ENCODE measurements at places on chromosomes 16 and 17.
A peak's percentile ranks its signal among the peaks of the same experiment; 100 is the strongest.

- no peak for DNase-seq
Measured at GRCh38 chr17:71809537-71809936, 311.3 kb upstream of the SOX9 start.

DNA sequence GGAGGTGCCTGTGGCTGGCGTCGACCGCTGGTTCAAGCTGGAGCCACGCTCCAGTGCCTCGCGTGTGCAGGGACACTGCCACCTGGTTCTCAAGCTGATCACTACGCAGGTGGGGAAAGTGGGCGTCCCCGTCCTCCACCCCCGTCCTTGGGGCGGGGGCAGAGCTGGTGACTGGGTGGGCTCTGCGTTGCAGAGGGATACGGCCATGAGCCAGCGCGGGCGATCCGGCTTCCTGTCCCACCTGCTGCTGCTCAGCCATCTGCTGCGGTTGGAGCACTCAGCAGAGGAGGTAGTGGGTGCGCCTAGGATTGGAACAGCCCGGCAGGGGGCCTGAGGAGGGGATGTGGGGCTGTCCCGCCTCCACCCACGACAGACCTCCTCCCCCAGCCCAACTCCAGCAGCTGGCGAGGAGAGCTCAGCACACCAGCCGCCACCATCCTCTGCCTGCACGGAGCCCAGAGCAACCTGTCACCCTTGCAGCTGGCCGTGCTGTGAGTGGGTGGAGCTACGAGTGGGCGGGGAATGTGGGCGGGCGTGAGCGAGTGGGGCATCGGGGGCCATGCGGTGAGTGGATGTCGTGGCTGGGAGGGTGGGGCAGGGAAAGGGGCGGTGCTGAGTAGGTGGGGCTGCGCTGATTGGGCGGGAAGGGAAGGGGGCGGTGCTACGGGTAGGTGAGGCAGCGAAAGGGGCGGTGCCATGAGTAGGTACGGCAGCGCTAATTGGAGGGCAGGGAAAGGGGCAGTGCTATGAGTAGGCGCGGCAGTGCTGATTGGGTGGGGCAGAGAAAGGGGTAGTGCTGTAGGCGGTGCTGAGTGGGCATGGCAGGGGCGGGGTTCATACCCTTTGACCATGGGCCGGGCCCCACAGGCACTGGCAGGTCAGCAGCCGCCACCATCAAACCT, 8.9 kb downstream of the TSR3 start:
- peak; percentile 90 for DNase-seq

GRCh38 chr17:50469208-50469605, 527 bp upstream of the CHAD start:
- no peak for DNase-seq

DNA sequence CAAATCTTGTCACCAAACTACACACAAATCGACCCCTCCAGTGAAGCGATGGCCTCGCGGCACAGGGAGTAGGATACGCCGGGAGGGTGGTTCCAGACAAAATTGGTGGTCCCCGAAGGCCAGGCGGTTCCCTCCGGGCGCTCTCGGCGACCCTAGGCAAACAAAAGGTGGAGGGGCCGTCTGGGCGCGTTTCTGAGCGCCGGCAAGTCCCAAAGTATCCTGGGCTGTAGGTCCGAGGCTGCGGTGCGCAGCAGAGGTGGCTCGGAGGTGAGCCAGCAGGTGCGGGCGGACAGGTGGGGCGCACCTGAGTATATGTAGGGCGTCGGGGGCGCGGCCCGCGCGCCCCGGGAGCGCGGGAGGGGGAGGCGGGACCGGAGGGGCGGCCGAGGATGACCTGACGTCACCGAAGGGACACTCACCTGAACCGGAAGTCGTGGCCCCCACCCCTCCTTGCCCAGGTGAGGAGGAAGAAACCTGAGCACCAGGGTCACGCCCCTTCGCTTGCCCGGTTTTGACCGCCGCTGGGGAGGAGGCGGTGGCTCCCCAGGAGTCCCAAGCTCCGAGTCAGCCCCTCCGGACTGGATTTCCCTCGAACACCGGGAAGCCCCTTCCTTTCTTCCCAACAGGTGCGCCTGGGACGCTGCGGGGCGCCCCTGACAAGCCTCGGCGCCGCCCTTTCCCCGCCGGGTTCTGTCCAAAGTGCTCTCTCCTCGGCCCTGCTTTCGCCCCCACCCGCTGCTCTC, at the start of gene CLDN7:
Gene CLDN7 (minus strand): TSS at position 287 of the 743 bp plus-strand sequence. CDS start 435 bp downstream, outside the sequence.
- DNase-seq = no peak

DNA sequence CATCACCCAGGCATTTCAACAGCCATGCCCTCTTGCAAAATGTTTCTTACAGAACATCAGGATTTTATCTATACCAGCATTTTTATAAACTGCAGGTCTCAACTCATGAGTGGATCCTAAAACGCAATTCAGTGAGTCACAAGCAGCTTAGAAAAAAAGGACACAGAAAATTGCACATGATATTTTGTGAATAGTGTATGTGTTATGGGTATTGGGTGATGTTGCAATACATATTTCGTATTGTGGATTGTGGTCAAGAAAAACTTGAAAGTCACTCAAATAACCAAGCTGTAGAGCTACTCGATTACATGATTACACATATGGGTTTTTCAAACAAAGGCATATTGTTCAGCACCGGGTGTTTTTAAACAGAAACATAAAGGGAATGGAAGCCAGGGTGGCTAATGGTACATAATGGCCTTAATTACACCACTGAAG, 1.4 kb downstream of the WIPI1 start:
- no peak for DNase-seq

- no peak for DNase-seq
Measured at GRCh38 chr16:14193316-14193871, 122.3 kb downstream of the MRTFB start.

GRCh38 chr17:19334331-19334730, 28.2 kb downstream of the B9D1 start:
- DNase-seq = no peak

DNA sequence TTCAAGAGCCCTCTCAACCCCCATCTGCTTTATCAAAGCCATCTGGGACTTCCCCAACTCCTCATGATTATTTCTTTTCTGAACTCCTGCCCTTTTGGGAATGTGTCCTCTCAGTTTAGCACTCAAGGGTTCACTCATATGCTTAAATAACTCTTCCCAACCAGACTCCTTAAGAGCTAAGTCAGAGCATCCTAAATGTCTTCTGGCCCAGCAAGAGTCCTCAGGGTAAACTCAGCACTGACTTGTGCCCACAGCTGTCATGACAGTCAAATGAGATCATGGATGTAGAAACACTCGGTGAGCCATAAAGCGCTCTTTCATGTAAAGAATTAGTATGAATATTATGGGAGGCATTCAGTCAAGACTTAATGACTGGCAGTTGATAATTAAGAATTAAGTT, 85.9 kb downstream of the TEX14 start:
- no peak for DNase-seq

Measured in stimulated activated CD8-positive, alpha-beta memory T cell treated with anti-CD3 and anti-CD28 coated beads, Interleukin-4, amount 100 ng/mL, for 1 hour (primary cell).